ENCODE measurements at places on chromosomes 1 and 21.

- no peak for DNase-seq
These were observed 23.5 kb upstream of the RSBN1 start for GRCh38 chr1:113835686-113836290.

DNA sequence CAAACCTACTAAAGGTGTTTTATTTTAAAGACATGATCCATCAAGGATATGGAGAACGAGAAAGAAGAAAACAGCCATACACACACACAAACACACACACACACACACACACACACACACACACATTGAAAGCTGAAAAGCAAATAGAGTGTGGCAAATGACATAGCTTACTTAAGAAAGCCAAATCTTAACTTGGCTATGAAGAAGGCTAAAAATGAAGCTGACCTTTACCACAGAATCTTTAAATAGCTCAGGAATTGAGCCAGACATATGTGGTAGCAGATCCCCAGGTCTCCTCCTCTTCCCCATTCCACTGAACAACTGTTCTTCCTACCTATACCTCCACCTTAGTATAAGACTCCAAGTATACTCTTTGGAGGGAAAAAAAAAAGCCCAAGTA lies 185.6 kb downstream of the CLEC20A start:
- no peak for DNase-seq

DNA sequence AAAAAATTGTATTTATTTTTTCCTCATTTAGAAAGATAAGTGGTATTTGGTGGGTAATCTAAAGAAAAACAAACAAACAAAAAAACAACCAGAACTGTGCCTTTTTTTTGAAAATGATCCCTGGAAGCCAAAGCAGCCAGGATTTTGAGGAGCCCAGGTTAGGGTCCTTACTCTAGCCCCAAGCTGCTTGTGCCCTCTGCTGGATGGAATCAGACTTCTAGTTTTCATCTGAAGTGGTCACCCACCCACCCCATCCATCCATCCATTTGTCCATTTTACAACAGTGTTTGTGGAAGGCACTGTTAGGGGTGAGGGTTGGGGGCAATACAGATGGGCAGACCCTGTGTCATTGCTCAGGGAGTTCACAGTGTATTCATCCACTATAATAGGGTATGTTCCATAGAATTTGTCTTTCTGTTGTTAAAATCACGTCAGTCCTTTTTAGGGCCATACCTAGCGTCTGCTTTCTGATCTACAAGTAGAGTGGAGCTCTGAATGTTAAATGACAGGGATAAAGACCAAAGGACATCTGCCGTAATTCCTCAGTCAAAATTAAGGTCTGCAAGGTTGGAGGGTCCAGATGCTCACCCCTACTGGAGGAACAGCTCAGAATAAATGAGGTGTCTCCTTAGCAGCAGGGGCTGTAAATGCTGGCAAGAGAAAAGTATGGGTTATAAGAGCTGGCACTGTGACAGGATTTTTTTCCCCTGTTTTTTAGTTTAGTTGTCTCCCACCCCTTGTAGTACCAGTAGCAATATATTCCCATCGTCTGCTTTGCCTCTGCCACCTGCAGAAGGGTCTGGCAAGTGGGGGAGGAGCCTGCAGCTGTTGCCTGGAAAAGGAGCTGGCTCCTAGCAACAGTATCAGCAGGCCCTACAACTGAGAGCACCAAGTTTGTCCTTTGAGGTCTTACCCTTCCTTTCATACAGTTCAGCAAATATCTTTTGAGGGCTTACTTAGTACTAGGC lies 3.2 kb downstream of the LRRC42 start:
- DNase-seq: peak; percentile 18

DNA sequence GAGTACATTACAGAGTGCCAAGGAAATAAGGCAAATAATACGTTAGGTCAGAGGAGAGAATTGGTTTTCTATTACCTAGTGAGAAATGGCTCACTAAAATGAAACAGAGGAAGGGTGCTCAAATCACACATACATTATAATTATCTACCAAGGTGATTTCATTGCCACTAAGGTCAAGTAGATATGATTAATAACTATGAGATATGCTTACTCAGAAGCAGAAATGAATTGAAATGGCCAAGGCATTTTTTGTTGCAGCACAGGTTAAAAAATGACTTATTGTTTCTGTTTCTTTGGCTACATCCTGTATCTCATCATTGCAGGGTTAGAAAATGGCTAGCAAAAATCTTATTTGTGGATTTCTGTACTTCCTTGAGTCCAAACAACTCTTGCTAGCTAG lies 154.5 kb upstream of the GORAB start:
- no peak for DNase-seq

DNA sequence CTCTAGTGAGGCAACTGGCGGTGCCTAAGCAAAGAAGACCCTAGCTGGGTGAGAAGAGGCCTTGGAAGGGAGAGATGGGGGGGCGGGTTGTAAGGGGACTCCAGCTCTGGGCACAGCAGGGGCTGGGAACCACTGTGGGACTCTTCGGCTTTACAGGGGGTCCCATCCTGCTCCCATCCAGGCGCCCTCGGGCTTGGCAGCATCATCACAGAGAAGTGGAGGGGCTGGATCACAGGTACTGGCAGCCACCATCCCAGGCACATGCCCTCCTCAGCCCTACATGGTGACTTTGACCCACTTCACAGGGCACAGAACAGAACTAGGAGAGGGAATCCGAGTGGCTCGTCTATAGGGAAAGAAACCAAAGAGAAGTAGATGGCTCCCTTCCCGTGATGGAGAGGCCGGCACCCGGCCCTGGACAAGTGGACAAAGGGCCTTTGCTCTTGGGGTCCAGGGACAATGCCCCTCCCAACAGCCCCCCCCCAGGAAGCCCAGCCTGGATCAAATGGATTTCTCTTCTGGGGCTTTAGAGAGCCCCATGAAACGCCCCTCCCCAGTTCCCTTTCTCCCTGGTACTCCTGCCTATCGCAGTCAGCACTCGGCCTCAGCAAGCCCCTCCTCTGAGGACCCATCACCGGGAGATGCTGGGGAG lies 54.0 kb upstream of the ECE1 start:
- no peak for DNase-seq

- DNase-seq: no peak
These were observed 11.9 kb downstream of the FMO5 start for GRCh38 chr1:147213271-147213670.

DNA sequence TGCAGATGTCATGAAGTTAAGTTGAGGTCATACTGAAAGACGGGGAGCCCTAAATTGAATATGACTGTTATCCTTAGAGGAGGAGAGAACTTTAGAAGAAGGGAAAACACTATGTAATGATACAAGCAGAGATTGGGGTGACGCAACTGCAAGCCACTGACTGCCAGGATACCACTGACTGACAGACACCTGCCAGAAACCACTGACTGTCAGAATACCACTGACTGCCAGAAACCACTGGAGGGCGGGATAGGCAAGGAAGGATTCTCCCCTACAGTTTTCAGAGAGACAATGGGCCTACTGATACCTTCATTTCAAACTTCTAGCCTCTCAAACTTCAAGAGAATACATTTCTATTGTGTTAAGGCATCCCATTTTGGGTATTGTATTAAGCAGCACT lies 388.7 kb downstream of the USH2A start:
- DNase-seq: no peak

DNA sequence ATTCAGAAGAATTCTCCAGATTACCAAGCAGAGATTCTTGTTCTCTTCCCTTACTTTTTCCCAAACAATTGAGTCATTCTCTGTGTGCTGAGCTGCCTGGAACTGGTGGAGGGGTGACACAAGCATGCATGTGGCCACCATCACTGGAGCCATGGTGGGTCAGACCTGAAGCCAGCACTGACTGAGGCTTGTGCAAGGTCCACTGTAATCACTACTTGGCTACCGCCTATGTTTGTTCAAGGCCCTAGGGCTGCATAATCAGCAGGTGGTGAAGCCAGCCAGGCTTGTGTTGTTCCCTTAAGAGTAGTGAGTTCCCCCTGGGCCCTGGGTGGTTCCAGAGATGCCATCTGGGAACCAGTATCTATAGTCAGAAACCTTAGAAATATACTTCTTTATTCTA lies 183.8 kb downstream of the DNAH14 start:
- DNase-seq: no peak

- peak; percentile 18 for DNase-seq
These were observed 214.1 kb upstream of the L1TD1 start for GRCh38 chr1:61980561-61980960.

DNA sequence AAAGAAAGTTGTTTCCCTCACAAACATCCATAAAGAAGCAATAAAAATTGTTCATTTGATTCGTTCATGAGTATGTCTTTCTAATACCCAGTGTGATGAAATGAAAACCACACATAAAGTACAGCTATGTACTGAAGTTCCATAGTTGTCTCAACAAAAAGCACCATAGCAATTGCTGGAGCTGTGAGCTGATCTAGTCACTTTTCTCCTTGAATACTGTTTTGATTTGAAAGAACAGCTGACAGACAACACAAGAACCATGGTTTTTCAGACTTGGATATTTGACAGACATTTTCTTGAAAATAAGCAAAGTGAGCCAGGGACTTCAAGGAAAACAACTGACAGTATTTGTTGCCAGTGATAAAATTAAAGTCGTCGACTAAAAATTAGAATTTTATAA lies 237.1 kb upstream of the PLD5 start:
- no peak for DNase-seq

- DNase-seq: no peak
These were observed 36.5 kb downstream of the SYF2 start for GRCh38 chr1:25195835-25196234.

GRCh38 chr1:163826500-163826899 lies 504.7 kb downstream of the NUF2 start:
- DNase-seq: no peak

GRCh38 chr1:119435052-119435451 lies 20.1 kb downstream of the HSD3B2 start:
- DNase-seq: no peak

DNA sequence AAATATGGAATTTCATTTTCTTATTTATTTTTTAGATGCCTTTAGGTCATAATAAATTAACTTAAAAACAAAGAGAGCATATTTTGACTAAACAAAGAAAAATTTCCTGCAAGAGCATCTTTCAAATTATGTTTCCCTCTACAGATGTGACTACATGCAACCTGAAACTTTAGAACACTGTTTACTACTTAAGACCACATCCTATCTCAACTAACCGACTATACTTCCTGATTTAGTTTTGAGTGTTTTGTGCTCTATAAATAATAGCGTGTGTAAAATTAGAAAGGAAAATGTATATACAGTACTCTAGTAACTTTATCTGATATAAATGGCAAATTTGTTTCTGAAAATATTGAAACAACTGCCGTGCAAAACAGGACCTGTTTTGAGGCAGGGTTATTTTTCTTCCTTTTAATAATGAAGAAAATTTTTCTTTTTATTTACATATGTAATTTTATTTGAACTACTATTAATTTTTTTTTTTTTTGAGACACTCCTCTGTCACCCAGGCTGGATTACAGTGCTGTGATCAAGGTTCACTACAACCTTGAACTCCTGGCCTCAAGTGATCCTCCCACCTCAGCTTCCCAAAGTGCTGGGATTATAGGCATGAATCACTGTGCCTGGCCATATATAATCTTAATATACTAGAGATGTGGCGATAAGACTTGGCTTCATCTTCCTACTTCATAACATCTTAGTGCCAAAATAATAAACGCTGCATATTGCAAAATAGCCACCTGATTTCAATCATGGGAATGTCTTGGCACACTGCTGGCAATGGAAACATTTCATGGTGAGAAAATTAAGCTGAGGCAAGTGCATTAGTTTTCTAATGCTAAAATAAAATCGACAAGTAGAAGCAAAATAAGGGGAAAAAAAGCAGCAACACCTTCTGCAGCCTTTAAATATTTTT lies 12.3 kb downstream of the ZRANB2 start:
- DNase-seq: no peak

GRCh38 chr21:26967062-26967913 lies at the start of gene ADAMTS5:
TSS of gene ADAMTS5 (minus strand) at chr21:26967088. CDS start at chr21:26966391, 697 bp downstream.
- DNase-seq: no peak

GRCh38 chr21:41766883-41767605 lies at the start of gene RIPK4:
TSS of gene RIPK4 (minus strand) at chr21:41767052. CDS start at chr21:41767041, 11 bp downstream.
- peak; percentile 69 for DNase-seq

- DNase-seq: no peak
These were observed 803 bp downstream of the CHIT1 start for GRCh38 chr1:203228670-203229069.

GRCh38 chr1:166470014-166470413 lies 303.2 kb upstream of the FAM78B start:
- no peak for DNase-seq

DNA sequence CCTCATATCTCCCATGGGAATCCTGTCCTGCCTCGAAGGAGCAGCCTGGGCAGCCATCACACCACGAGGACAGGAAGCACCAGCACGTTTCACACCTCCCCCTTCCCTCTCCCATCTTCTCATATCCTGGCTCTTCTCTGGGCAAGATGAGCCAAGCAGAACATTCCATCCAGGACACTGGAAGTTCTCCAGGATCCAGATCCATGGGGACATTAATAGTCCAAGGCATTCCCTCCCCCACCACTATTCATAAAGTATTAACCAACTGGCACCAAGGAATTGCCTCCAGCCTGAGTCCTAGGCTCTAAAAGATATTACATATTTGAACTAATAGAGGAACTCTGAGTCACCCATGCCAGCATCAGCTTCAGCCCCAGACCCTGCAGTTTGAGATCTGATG lies 8.7 kb downstream of the SLAMF8 start:
- no peak for DNase-seq

- DNase-seq: no peak
These were observed 216.1 kb upstream of the TMEM51 start for GRCh38 chr1:14937288-14937949.

GRCh38 chr1:22364326-22364650 lies 87.4 kb upstream of the ZBTB40 start:
- DNase-seq: no peak

DNA sequence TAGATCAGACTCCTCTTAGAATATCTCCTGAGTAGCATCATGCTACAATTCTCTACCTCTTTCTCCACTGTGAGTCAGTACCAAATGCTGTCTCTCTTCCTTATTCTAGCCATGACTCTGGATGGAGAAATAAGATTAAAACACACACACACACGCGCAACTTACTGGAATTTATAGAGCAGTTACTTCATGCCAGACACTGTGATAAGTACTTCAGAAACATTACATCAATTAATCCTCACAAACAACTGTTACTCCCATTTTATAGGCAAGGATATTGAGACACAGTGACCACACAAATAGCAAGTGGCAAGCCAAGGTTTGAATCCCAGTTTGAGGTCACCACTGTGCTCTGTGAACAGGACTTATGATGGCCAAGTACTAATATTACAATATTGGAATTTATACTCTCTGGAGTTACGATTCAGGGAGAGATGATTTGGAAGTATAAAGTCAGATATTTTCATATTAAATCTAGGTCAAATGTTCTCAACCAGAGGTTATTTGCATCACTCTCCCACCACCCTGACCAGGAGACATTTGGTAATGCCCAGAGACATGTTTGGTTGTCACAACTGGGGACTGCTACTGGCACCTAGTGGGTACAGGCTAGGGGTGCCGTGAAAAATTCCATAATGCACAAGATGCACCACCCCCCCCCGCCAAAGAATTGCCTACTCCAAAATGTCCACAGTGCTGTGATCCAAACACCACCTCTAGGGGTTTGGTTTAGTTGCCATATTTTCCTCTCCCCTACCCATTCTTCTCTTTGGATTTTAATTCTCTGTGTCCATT lies 221.6 kb downstream of the LTN1 start:
- no peak for DNase-seq
